ENCODE measurements at places on chromosomes 12 and 14.

- no peak for DNase-seq
These were observed 353.0 kb downstream of the RAD51B start for GRCh38 chr14:68172627-68173026.

DNA sequence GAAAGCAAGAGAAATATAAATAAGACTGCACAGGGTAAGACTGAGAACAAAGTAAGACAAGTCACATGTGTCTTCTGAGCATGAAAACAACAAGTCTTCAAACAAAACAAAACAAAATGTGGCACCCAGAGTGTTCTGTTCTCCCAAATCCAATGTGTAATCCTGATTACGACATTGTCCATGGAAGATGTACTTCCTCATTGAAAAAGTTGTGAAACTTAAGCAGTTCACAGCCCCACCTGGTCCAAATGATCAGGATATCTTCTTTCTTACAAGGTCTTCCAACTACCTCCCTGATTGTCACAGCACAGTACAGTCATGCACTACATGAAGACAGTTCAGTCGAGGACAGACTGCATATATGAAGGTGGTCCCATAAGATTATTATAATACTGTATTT is 23.3 kb upstream of the NEK9 start:
- no peak for DNase-seq

- no peak for DNase-seq
These were observed 16.2 kb downstream of the SLC7A8 start for GRCh38 chr14:23167116-23167847.

GRCh38 chr12:109388167-109388563 is 40.5 kb downstream of the MYO1H start:
- no peak for DNase-seq

DNA sequence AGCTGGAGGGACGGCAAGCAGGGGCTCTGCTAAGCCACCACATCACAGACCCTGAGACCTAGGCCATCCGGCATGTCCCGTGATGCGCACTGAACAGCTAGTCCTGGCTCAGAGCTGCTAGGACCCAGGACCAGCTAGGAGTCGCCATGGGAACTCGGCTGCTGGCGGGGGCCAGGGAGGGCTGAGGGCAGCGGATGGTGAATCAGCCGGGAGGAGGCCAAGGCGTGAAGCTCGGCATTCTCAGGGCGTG is 5.1 kb downstream of the AHNAK2 start:
- no peak for DNase-seq

All from CD4-positive, alpha-beta T cell treated with Interleukin-4 for 4 hours (primary cell).